ENCODE measurements at places on chromosomes 4 and X.

GRCh38 chrX:74613370-74614092 is 893 bp downstream of the RLIM start:
- DNase-seq: peak; percentile 61

GRCh38 chr4:184420402-184420801 is 53.9 kb downstream of the IRF2 start:
- DNase-seq: no peak

DNA sequence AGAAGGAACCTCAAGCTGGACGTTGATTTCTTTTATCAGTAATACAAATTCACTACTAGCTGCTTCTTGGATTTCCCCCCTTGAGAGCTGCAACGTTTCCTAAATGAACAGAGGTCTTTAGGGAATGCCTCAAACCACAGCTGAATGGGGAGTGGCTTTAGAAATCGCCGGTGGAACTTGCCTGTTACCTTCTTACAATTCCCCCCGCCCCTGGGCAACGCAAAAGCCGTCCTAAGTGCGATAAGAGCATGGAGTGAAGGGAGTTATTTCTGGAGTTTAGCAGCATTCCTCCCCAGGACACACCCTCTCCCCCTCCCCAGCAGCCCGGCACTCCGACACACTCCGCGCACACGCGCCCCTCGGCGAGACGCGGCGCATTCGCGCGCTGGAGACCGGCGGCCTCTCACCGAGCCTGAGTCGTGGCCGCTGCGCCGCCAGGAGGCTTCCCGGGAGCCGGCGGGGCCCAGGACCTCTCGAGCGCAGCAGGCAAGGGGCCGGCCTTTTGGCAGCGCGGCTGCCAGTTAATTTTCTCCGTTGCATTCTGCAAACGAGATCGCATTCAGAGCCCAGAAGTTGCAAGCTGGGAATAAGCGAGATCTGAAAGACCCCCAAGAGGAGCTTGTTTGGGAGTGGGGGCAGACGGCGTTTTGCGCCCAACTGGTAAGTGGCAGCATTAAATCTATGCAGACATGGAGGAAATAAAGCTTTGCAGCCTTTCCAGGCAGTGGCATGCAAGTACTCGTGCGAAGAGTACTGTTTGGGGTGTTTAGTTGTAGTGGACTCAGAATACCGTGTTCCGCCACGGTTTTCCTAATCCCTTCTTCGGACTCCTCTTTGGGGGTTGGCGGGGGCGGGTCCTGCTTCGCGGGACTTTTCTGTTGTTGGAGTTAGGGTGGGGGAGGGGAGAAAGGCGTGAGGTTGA is 134.7 kb downstream of the PALLD start:
- DNase-seq: peak; percentile 85

GRCh38 chr4:8403173-8403753 is 37.3 kb downstream of the ACOX3 start:
- peak; percentile 69 for DNase-seq

DNA sequence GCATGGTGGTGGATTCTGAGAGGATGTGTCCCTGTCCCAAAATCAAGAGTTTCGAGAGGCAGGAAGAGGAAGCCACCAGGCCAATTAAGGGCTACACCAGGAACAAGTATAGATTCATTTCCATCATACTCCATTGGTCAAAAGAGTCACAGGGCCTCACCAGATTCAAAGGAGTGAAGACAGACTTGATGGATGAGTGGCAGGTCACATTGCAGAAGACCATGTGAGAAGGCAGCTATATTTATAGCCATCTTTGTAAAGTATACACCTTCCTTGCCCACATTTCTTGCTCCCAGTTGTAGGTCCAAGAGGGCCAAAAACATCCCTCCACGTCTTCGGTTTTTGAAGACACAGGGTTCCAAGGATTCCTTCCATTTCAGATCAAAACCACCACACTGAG is 406.0 kb downstream of the BCOR start:
- no peak for DNase-seq

DNA sequence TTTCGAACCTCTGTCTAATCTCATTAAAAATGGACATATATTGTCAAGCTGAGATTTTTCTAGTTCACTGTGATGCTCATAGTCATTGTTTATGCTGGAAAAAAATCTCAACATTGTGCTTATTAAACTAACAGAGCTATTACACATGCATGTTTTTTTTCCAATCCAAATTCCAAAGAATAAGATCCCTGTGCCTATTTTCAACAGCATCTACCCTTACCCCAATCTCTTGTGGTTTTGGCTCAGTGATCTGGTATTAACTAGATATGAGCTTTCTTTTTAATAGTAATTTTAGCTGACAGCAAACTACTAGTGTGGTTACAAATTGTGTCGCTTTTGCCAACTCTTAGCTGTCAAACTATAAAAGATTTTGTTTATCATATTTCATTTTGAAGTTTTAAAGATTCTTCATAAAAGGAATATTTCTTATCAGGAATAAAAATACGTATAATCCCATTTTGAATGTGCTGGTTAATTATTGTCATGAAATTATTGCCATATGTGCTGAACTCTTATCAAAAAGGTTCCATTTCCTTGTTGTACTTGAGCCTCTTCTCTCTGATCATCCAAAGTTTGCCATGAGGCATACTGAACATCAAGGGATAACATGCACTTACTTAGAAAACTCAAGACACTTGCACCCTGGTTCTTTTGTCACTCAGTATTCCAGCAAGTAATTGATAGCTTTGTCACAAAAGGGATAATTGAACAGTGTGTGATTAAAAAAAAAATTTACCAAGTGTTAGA is 241.2 kb downstream of the ARHGAP24 start:
- DNase-seq: no peak

DNA sequence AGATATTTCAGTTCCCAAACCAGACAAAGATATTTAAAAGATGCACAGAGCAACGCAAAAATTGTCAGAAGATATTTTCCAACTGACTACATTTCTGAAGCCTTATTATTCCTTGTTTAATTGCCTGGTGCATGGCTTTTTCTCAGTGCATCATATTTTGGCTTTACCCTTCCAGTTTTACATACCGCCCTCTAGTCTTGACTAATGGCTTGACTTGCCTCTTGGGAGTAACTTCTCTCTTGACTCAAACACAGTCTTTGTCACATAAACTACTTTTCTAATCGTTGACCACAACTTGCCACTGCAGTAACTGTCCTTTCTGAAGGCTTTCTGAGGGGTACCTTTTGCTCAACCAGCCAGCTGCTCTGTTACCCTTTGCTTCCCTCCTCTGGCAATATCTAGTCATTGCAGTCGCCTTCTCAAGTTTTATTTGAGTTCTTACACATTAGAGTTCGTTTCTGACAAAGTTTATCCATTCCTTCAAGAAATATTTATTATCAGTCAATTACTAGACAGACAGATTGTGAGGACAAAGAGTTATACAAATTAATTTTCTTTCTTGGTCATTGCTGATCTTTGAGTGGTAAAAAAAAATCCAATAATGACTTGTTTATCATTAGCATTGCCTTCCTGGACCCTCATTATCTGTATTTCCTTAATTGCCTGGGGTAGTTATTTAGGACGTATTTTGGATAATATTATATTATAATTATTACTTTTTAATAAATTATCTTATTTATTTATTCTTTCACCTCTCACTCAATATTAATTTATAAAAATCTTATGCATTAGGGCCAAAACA is 506.9 kb upstream of the PCDH10 start:
- peak; percentile 46 for DNase-seq

DNA sequence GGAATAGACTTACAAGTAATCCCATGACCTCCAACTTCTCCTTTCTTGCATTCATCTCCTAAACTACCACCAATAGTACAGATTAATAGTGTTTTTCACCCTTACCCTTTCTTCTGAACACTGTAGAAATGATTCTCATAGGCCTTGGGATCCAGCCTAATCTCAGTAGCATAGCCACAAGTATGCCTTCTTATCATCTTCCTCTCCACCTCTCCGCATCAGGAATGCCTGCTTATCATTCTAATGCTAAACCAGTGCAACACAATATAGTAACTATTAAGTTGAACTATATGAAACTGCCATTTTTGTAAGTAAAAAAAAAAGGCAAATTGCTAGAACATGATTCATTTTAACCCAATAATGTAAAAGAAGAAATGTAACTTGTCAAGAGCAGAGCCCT is 79.5 kb upstream of the IL2 start:
- no peak for DNase-seq
